Daoy (cell line): ENCODE measurements at places on chromosomes 6 and 20. TPM values are rescaled to one million over a fixed set of nuclear protein-coding genes. Genes with fewer than 3 reads are reported as not detected.

The TPD52L1 gene
- total RNA-seq: 4.9 and 6.4 TPM in 2 replicates

DNA sequence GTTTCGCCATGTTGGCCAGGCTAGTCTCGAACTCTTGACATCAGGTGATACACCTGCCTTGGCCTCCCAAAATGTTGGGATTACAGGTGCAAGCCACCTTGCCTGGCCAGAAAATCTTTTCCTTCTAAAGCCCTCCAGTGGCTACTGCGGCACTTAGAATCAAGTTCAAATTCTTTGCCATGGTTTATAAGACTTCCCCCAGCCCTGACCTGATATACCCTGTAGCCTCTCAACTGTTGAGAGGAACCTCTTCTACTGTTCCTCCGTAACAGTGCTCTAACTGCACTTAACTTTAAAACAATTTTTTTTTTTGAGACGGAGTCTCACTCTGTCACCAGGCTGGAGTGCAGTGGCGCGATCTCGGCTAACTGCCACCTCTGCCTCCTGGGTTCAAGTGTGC lies 235.6 kb downstream of the BCAS1 start:
- DNase-seq: no peak

The NT5E gene
- 129 and 139 TPM in 2 replicates for total RNA-seq

The COL21A1 gene
- total RNA-seq: 0.06 TPM in 1 of 2 replicates, not detected in the other

The TMC2 gene
- total RNA-seq: not detected in 2 replicates

GRCh38 chr20:62671765-62672164 lies 29.5 kb downstream of the SLCO4A1 start:
- DNase-seq: no peak

DNA sequence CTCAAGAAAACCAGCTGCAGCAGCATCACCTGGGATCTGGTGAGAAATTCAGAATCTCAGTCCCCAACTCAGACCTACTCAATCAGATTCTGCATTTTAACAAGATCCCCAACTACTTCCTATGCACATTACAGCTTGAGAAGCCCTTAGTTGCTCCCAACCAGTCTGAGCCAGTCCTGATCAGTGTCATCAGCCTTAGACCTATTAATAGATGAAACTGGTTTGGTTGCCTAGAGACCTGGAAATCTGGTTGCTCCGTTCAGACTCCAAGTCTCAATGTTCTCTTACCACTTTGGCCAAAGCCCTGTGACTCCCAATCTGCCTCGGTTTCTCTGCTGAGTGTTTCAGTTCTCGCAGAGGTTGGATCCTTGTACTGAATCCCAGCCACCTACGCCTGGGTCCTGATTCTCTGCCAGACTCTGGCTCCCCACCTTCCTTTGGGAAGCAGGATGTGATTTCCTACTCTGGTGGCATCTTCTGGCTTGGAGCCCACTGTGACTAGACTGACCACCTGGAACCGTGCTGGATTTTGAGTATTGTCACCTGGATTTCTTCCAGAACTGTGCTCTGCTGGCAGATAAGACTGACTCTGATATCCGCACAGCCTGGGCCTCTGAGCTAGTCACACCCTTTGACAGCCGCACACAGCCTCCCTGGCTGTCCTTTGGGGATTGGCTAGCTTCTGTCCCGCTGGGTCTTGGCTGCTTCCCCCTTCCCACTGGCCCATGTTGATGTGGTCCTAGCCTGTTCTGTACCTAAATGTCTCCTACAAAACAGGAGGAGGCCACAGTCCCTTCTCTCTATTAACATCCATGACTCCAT lies 20.3 kb upstream of the ATXN1 start:
- DNase-seq: no peak
